Stimulated activated CD8-positive, alpha-beta memory T cell treated with anti-CD3 and anti-CD28 coated beads, Interleukin-4, amount 100 ng/mL, for 1 hour (primary cell): ENCODE measurements at places on chromosomes 16 and 17.

- DNase-seq = no peak
Observed at GRCh38 chr16:89197633-89198416, 2.5 kb downstream of the SLC22A31 start.

- no peak for DNase-seq
Observed at GRCh38 chr16:13948086-13948485, 28.1 kb downstream of the ERCC4 start.

- DNase-seq = no peak
Observed at GRCh38 chr17:31815212-31815730, 43.8 kb downstream of the COPRS start.

- no peak for DNase-seq
Observed at GRCh38 chr16:89971495-89972243, 23.1 kb downstream of the DEF8 start.

- DNase-seq = no peak
Observed at GRCh38 chr17:33072421-33073161, 80.9 kb downstream of the SPACA3 start.
